Globus pallidus (tissue), 1 donor: ENCODE measurements at places on chromosomes 13 and 19.

- no peak for DNase-seq
Observed at GRCh38 chr19:19096641-19097627, 33.1 kb downstream of the SLC25A42 start.

GRCh38 chr13:25732111-25732865, 319.5 kb downstream of the SHISA2 start:
- no peak for DNase-seq

DNA sequence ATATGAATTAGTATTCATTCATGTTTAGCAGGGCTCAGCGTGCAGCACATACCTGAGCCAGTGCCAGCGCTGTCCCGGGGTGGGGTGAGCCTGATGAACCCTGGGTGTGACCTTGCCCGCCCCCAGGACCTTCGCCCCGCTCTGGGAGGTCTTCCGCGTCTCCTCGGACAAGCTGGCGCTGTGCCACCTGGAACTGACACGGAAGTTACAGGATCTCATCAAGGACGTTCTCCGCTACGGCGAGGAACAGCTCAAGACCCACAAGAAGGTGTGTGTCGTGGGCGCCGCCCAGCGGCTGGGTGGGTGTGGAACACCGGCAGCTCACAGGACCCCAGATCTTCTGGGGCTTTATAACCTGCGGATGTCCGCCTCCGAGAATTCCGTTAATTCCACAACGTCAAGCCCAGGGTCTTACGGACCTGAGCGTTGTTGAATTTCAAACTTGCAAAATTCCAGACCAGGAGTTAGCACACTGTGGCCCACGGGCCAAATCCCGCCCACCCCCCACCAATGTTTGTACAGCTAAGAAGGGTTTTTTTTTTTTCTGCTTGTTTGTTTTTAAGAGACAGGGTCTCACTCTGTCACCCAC, 15.4 kb downstream of the FCHO1 start:
- peak; percentile 78 for DNase-seq

GRCh38 chr19:5466072-5466471, 10.9 kb downstream of the ZNRF4 start:
- DNase-seq, result no peak

- DNase-seq, result no peak
Observed at GRCh38 chr13:107238262-107238981, 670.5 kb upstream of the ARGLU1 start.

- no peak for DNase-seq
Observed at GRCh38 chr13:27079421-27079958, 92.1 kb downstream of the USP12 start.

DNA sequence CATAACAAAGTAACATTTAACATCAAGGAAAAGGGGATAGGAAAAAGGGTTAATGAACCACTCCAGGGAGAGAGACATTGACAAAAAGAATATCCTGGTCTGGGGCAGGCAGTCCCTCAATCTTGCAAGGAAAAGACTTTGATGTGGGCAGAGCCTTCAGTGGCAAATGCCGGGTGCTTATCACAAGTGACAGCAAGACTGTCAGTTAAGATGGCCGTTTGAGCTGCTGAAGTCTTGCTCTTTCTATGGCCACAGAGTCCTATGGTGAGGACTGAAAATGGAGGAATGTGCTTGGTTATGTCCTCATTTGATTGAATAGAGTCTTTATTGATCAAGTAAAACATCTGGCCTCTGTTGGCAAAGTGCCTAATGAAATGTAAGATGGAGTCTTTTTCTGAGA, 112.1 kb downstream of the B3GLCT start:
- DNase-seq, result no peak

DNA sequence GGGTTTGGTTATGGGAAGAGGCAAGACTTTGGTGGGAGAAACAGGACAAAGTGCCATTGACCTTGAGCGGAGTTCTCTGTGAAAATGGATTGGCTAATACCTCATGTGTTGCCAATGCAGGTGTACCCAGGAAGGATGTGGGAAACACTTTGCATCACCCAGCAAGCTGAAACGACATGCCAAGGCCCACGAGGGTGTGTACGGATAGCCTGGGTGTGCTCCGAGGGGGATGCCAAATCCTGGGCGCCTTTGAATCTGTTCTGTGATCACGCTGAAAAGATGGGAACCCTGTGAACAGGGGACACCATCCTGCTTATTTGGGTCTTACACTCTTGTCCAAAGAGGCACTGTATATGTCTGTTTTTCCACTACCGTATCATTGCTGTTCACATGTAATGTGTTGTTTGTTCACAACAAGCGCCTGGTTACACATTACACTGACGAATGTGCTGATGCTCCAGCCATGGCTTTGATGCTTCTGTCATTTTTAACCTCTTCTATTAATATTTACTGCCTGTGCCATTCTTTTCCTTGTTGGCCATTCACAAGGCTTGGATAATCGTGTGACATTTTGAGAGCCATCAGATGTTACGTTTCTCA, 8.3 kb downstream of the GTF3A start:
- no peak for DNase-seq

GRCh38 chr19:10763828-10764339, 46.0 kb downstream of the DNM2 start:
- no peak for DNase-seq

DNA sequence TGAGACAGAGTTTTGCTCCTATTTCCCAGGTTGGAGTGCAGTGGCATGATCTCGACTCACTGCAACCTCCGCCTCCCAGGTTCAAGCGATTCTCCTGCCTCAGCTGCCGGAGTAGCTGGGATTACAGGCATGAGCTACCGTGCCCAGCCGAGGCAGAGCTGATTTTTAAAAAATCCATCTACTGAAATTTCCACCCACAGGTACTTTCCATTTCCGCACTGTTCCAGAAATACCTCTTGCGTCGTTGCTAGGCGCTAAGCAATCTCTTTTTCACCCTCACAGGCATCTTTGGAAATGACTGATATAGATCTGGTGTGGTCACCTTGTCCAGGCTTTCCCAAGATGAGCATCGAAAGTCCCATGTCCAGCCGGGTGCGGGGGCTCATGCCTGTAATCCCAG, 9.4 kb downstream of the TMEM38A start:
- no peak for DNase-seq

DNA sequence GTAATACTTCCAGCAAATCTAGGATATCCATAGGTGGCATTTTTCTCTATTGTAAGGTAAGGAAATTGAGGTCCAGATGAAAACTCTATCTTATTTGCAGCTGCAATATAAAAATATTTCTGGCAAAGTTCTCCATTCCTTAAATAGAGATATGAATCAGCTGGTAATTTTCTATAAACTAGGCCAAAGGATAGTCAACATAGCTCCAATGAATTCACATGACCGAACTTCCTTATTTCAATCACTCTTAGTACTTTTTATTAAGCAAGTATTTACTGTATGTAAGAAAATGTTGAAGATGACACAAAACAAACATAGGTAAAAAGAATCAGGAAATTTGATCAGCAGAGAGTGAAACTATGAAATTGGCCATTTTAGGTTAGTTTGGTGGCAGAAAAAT, 13.0 kb upstream of the LCP1 start:
- no peak for DNase-seq

DNA sequence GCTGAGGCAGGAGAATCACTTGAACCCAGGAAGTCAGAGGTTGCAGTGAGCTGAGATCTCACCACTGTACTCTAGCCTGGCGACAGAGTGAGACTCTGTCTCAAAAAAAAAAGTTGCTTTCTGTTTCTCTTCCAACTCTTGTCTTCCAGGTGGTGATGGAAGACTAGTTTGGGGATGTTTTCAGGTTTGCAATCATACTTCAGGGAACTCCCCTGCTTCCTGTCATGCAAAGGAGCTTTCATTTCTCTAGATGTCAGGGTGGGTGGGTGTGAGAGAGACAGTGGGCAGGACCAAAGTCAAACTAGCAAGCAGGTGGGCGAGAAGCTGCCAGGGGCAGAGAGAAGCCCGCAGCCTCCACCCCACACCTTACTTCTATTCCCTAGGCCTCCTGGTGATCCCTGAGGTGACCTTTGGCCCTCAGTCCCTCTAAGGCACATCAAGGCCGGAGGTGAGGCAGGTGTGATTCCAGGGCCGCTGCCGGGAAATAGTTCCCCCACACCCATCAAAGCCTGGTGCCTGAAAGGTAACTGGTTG, 25.7 kb downstream of the CCNE1 start:
- DNase-seq, result no peak

DNA sequence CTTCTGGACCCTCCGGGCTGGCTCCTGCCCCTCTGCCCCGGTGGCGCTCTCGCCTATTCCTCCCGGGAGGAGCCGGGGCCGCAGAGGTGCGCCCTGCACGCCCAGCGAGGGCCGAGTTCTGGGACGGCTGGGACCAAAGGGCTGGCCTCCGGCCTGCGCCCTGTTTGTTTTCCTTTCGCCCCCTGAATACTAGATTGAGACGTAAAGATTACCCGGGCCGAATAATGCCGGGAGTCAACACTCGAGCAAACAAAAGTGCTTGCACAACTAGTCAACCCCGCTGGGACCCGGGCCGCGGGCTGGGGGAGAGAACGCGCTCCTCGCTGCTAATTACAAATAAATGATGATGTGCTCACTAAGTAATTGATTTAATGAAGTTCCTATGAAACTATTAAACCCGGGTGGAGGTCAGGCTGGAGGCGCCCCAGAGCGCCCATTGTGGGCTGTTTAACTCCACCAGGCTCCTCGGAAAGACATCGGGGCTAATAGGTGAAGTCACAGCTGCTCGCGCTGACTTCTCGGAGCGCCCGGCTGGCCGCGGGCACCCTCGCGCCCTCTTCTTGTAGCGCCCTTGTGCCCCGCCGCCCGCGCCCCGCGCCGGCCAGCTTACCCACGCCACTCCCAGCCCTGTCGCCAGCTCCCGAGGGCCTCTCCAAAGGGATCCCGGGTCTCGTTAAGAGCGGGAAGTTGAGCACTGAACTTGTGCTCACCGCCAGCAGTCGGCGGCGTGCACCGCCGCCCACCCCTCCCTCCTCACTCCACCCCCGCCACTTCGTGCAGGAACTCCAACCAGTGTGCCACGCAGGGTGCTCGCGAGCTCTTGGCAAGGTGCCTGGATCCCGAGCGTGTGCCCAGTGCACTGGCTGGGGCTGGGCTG, 14.9 kb downstream of the ZIC5 start:
- no peak for DNase-seq

DNA sequence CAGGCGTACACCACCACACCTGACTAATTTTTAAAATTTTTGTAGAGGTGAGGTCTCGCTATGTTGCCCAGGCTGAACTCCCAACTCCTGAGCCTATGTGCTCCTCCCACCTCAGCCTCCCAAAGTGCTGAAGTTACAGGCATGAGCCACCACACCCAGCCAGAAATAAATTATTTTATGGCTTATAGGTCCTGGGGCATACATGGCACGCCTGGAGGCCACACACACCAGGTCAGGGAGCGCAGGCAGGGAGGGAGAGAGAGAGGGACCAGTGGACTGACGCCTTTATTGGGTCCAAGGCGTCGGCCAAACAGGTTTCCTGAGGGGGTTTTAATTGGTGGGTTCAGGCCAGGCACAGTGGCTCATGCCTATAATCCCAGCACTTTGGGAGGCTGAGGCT, 6.8 kb downstream of the SPIB start:
- DNase-seq, result no peak

GRCh38 chr13:24085662-24086061, 74.9 kb upstream of the SPATA13 start:
- no peak for DNase-seq

- DNase-seq, result no peak
Observed at GRCh38 chr13:27425158-27425917, 919 bp downstream of the GTF3A start.

DNA sequence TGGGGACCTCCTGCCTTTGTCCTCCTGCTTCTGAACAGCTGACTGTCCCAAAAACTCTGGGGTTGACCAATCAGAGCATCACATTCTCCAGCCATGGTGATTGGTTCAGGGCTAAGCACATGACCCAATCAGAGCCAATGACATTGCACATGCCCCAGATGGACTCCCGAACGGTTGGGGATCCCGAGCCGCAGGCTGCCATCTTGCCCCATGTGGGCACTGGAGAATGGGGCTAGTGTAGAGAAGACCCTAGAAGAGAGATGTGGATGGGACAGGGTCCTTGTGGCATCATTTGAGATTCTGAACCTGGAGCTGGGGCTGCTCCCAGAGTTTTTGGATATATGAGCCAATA, 31.3 kb upstream of the PEPD start:
- no peak for DNase-seq

- DNase-seq, result no peak
Observed at GRCh38 chr13:105442949-105443699, 1092.3 kb downstream of the EFNB2 start.
